ENCODE measurements at places on chromosomes 6 and 20.
A peak's percentile ranks its signal among the peaks of the same experiment; 100 is the strongest.

DNA sequence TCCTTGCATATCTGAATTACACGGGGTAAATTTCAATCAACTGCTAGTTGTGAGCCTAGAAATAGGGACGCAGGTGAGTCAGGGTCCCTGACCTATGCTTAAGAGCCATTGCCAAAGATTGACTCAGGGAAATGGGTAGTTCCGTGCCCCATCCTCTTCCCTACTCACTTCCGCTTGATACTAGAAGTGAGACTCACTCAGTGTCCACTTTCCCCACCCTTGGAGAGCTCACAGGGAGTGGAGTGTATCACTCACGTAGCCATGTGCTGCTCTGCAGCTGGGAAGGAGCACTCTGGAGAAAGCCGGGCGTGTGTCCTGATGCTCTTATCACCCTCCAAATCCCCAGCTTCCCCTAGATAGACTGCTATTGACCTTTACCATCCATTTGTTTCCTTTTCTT, 543 bp upstream of the MUC22 start:
- no peak for DNase-seq

DNA sequence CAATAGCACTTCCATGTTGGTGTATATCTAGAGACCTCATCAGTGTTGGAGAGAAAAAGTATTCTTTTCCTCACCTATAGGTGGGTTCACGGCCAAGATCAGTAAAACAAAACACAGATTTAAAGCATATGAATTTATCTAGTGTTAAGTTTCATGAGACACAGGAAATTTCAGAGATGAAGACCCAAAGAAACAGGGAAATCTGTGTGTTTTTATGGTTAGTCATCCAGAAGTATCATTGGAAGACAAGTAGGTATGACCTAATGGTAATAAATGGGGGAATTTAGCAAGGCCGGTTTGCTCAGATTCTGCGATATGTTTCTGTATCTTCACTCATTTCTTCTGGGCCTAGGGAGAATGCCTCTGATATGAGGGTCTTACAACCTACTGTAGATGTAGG, 419.6 kb upstream of the MARCKS start:
- DNase-seq, result no peak

DNA sequence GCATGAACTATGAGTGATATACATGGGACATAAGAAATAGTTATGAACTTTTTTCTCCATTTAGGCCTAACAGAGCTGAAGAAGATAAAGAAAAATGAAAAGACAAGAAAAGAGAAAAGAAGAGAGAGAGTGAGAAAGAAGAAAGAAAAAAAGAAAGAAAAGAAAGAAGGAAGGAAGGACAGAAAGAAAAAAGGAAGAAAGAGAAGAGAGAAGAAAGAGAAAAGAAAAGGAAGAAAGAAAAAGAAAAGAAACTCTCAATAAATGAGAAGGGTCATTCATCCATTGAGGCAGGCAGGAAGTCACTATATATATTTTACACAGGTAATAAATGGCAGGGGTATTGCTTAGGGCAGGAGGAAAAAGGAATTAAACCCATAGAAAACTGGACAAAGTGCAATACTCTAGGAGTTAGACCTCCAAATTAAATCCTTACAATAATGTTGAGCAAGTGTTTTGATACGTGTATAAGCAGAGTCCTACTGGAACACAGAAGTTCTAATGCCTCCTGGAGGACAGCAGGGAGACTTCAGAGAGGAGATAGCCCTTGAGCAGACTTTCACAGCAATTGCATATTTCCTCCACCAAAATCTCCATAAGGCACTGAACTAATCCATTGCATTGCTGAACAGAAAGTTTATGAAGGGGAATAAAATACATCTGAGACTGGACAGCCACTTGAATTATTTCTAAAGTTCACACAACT, 86.4 kb upstream of the TENT5A start:
- DNase-seq, result no peak

GRCh38 chr6:118283766-118284165, 264.3 kb upstream of the PLN start:
- peak; percentile 3 for DNase-seq

- DNase-seq, result no peak
These were observed 190.7 kb upstream of the UFL1 start for GRCh38 chr6:96330884-96331283.
